Stimulated activated CD4-positive, alpha-beta T cell treated with anti-CD3 and anti-CD28 coated beads, TNF-alpha, amount 100 ng/mL, for 48 hours (primary cell): ENCODE measurements at places on chromosomes 2 and 18.

- peak; percentile 48 for DNase-seq
Observed at GRCh38 chr18:63074981-63075404, 244.6 kb downstream of the BCL2 start.

- DNase-seq = no peak
Observed at GRCh38 chr2:20141056-20141762, 83.7 kb downstream of the SDC1 start.

- DNase-seq = no peak
Observed at GRCh38 chr18:30862900-30863299, 179.6 kb downstream of the DSC3 start.

GRCh38 chr2:9327873-9328352, 95.4 kb downstream of the ITGB1BP1 start:
- no peak for DNase-seq

DNA sequence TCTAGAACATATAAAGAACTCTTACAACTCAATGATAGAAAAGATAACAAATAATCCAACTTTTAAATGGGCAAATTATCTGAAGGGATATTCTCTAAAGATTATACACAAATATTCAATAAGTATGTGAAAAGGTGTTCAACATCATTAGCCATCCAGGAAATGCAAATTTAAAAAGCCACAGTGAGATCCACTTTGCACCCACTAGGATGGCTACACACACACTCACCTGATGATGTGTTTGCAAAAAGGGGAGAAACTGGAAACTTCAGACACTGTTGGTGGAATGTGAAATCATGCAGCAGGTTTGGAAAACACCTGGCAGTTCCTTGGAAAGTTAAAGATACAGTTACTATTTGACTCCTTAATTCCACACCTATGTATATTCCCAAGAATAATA, 87.2 kb upstream of the GYPC start:
- DNase-seq = no peak

- no peak for DNase-seq
Observed at GRCh38 chr2:160279813-160280465, 79.9 kb upstream of the ITGB6 start.

DNA sequence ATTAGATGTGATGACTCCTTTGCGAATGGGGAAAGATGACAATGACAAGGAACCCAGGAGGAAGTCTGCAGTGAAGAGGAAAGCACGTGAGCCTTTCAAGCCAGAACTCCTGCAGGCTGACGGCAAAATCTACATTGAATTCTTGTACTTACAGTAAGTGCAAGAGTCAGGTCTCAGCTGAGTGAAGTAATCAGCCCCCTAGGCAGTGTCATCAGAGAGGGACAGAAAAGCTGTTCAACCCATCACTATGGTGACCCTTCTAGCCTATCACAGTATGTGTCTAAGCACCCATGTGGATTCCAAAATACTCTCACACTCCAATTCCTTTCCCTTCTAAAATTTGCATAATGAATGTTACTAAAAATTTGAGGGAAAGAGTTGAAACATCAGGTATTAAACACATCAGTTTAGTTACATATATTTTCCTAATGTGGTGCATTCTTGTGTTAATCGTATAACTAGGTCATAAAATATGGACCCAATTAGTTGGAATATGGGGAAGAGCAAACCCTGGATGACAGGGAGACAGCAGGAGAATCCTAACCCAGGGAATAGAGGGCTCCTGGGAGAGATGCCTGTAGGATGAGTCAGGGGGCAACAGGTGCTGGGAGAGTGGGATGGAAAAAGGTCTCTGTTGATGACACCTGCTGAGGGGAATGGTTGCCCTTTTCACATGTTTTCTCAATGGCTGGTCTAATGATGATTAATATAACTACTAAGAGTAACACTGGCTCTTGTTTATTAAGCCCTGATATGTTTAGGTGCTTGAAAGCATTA, 39.5 kb downstream of the VWC2L start:
- DNase-seq = no peak

DNA sequence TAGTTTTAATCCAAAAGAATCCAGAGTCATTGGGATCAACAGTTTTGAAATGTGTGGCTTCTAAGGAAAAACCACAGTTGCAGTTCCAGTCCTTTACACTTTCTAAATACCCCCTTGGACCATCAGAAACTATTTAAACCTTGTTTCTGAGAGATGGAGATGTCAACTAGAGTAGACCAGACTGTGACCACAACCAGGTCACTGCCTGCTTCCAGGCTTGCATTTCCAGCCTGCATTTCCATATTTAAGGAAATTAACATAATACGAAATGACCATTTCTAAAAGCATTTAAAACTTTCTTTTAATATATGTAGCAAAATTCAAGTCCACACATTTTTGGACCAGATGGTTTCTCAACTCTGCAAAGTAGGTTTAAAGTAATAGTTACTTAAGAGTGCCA, 38.4 kb downstream of the ADD2 start:
- no peak for DNase-seq

DNA sequence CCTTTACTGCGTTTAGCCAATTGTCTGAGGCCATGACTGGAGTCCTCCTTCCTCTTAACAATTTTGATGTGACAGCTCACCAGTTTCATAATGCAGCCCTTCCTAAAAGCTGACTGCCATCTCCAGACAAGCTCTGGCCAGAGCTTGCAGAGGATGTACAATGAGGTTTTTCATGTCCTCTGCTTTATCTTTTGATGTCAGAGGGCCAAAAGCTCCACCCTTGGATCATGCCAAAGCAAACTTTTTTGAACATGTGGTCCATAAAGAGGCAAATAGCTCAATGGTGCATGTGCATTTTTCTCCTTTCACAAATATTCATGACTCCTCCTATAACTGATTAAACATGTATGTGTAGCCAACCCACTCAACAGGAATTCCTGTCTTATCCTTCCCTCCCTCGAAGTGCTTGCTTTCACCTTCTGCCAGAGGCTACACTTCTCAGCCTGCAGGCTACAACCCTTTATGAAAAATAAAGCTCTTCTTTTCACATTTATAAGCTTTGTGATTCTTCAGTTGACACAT, 266.2 kb downstream of the FBXO15 start:
- no peak for DNase-seq

DNA sequence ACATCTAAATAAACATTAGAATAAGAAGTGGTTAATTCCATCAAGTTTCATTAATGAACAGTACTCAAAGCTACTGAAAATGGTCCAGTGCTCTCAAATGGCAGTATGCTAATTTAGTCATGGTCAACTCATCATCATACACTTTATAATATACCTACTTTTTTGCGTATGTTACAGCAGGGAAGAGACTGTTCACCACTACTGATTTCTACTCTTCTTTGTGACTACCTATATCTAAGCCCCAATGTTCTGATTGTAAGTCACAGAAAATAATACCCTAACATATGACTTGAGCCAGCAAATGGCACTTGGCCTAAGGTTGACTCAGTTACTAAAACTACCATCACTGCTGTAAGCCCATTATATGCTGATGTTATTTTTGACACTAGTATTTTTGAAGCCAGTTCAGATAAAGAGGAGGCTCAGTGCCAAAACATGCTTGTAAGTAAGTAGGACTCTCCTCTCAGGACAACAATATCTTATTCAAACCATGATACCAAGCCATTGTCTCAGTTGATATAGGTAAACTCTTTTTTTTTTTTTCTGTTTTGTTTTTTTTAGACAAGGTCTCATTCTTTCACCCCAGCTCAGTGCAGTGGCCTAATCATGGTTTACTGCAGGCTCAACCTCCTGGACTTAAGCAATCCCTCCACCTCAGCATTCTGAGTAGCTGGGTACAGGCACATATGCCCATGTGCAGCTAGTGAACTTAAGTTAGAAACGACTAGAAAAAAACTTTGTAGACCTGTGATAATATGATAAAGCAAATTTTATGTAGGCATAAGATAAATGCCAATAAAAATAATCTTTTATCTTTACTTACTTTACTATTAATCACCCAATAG, 266.9 kb downstream of the ZNF385B start:
- DNase-seq = no peak

DNA sequence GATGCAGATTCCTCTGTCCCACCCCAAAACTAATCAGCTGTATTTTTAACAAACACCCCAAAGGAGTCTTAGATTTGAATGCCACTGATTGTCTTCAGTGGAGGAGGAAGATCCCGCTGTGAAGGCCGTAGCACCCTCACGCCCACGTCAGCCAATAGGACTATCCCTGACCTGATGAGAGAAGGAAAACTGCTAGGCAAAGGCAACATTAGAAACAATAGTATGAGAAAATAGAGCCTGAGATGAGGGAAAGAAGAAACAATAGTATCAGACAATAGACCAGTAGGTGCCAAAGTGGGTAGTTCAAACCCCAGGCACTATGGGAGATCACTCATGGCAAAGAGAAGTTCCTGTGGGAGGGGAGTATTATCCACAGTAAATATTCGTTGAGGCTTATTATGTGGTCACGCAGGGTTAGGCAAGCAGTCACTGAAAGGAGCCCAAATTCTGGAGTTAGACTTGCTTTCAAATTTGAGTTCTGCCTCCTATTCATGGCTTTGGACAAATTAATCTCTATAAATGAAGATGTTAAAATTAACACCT, 2.8 kb downstream of the PCBP1 start:
- DNase-seq = no peak

DNA sequence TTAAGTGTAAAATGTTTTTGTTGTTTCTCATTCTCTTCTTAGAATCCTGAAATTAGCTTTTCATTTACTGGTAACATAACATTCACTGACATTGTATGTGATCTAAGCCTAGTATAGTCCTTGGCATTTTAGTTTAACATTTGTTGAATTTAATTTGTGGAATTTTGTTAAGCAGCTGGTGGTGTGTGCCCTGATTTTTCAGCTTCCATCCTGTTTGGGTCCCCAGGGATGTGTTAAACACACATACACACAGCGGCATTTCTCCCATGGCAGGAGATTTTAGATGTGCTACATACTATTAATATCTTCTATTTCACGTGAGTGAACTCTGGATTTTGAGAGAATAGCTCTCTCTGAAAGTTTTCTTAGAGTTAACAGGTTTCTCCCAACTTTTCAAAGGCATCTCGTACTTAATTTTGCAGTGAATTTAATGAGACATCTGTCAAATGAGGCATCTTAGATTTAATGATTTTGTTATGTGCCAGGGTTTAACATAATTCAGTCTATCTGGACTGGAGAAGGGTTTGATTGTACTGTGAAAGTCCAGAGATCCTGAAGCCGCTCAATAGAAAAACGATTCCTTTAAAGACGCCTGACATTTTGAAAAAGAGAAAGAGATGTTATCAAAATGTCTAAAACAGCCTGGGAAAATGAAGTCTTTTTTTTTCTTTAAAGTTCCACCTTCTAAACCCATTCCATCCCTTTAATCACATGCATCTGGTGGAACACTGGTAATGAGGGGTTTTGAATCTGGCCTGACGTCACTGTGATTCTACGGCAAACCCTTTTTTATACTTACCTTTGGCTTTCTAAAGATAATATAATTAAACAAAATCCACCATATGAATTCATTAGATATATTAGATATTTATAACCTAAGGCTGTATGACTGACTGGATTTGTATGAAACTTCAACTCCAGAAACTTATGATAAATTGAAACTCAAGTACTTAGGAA, 6.8 kb downstream of the PHLPP1 start:
- DNase-seq = no peak
